Stimulated activated naive B cell treated with anti-CD40 and anti-IgM and Interleukin-4, amounts not matched to agents 10 μg/mL and 1 μg/mL and 100 μg/mL, for 72 hours (primary cell): ENCODE measurements at places on chromosomes 7 and 10.
A peak's percentile ranks its signal among the peaks of the same experiment; 100 is the strongest.

- no peak for DNase-seq
Measured at GRCh38 chr10:31730776-31731175, 197.9 kb downstream of the ARHGAP12 start.

GRCh38 chr10:72062382-72062781 lies 26.0 kb downstream of the SPOCK2 start:
- no peak for DNase-seq

- DNase-seq: no peak
Measured at GRCh38 chr7:75961218-75961617, 33.2 kb downstream of the TMEM120A start.

DNA sequence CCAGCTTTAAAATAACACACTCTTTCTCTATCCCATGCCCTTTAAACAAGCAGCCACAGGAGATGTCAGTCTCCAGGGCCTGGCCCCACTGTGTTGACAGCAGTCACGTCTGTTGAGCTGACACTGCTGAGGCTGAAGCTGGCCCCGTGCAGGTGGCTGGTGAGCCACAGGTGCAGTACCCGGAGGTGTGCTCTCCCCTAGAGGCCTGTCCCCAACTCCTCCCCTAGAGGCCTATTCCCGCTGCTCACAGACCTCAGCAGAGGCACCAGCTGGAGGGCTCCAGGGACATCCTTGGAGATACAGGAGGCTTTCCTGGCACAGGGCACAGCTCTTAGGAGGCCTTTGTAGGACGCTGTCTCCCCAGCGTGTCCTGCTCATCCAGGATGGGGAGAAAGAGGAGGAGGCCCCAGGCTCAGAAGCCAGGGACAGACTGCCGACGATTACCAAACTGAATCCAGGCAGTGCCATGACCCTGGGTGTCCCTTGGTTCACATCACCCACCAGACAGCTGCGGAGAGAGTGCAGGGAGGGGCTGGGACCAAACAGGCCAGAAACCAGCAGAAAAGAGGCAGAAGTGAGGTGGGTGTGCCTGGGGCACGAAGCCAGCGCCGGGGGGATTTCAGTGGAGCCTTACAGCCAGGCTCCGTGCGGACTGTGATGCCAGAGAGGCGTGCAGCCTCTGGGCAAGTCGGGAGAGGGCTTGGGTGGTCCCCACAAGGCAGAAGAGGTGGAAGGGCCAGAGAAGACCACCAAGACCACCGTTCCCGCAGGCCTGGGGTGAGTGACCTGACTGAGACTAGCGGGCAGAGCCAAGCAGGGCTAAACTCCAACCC lies 18.5 kb upstream of the TTYH3 start:
- no peak for DNase-seq

GRCh38 chr7:156378806-156379205 lies 261.8 kb upstream of the RNF32 start:
- no peak for DNase-seq

DNA sequence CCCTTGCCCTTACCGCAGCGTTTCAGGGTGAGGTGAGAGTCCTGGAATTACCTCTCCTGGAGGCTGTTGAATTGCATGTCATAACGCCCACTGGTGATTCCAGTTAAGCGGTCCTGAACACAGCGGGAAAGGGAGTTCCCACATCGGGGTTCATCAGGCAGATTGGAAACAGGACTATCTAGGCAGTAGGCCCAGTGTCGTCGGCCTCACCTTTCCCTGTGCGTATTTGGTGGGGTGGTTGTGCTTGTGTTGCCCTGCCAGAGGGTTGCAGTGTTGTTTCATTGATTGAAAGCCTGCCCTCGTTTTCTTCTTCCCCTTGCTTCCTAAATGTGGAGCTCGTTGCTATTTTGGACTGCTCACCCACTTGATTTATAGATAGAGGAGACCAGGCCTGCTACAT lies 10.6 kb upstream of the SUN1 start:
- DNase-seq: no peak

- DNase-seq: no peak
Measured at GRCh38 chr10:44618910-44619309, 234.0 kb upstream of the CXCL12 start.

DNA sequence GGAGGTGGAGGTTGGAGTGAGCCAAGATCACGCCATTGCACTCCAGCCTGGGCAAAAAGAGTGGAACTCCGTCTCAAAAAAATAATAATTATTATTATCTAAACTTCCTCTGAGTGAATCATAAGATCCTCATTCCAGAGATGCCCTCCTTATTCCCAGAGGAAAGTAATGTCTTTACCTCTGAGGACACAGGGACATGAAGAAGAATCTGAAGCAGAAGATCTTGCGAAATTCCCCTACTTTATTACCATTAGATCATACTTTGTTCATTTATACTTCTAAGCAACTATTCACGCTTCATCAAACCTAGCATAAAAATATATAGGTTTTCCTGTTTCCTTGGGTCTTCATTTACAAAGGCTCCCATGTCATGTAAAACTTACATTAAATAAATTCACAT lies 143.1 kb downstream of the ETV1 start:
- DNase-seq: no peak

DNA sequence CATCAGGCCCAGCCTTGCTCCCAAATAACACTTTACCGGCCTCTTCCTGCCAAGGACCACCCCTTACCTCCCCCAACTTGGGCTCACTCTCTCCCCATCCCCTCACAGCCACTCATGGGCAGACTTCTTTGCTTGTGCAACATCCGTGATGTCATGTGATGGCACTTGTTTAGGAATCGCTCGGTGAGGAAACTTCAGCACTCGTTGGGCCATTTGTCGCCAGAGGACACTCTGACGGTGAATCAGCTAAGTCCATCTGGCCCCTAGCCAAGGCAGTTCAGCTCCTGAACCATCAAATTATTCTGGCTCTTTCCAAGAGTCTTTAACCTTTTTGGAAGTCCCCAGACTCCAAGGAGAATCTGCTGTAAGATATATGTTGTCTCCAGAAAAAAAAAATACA lies 19.2 kb downstream of the BTBD16 start:
- no peak for DNase-seq

- peak; percentile 17 for DNase-seq
Measured at GRCh38 chr7:144834641-144835144, 1.2 kb downstream of the TPK1 start.

- no peak for DNase-seq
Measured at GRCh38 chr10:114550756-114551635, 107.1 kb downstream of the ABLIM1 start.

DNA sequence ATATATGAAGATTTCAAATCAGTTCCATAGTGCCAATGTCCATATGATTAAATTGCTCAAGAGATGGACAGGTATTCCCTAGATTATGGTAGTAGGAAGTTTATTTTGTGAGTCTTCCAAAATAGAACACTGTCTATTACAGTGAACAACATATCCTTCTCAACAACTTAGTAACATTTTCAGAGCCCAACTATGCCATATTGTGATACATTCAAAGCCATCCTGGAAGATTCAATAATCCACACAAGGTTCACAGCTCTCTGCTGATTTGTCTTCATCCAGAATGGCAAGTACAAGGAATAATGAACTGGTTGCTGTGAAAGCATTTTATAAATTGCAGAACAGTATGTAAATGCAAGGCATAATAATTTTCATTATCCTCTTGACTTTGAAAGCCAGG lies 213.9 kb downstream of the CHRM2 start:
- no peak for DNase-seq

- no peak for DNase-seq
Measured at GRCh38 chr7:136555933-136556332, 312.5 kb upstream of the CHRM2 start.

DNA sequence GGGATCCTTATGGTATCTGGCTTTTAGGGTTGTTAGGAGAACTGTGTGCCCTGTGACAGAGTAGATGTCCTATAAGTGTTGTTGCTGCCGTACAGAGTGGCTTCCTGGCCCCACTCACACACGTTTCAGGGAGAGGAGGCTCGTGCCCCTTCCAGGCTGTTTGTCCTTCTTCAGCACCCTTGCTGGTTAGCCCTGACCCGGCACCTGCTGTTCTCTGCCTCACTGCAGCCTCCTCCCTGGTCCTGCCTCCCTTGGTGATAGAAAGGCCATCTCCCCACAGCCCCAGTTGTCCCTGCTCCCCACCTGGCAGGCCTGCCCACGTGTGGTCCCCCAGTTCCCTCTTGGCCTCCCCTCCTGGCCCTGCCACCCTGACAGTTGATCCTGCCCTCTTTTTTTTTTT lies 2.3 kb downstream of the CLIP2 start:
- DNase-seq: no peak

DNA sequence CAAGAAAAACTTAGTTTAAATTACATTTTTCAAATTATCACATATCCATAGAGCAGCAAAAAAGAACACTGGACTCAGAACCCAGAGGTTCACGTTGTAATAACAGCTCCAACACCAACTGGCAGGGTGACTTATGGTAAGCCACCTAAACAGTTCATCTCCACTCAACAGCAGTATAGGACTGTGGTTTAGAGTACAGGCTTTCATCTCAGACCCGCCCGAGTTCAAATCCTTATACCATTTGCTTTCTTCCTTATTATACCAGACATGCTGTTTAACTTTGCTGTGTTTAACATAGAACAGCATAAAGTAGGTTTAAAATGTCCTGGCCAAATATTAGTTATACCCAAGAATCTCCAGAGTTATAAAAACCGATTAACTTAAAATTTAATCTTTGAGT lies 97.9 kb downstream of the ARHGAP21 start:
- DNase-seq: no peak

DNA sequence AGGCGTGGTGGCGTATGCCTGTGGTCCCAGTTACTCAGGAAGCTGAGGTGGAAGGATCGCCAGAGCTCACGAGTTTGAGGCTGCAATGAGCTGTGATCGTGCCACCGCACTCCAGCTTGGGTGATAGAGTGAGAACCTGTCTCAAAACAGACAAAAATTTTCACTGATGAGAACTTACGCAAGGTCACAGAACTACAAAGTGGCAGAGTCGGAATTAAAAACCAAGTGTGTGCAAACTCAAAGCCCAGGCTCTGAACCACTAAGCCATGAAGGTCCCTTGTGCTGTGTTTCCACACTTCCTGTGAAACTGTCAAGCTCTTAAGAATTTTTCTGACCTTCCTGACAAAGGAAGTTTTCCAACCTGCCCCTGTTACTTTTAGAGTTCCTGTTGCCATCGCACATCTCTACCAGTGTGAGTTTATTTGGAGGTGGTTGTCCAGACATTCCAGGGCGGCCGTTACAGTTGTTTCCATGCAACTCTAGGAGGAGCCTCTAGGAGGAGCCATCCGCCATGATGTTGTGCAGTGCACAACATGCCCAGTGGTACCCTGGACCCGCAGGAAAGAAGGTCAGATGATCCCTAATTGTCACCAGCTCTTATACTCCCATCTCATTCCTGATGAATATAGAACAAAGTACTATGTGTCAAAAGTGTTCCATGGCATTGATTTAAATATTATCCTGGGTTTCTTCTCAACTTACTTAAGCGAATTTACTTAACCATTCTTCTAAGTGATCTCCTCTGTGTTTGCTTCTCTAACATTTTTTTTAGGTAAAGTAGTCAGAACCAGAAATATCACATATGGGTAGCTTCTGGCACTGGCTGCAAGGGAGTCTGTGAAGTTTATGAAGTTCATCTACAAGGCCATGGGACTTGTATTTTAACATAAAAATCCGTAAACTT lies 49.0 kb upstream of the LYZL1 start:
- DNase-seq: no peak

DNA sequence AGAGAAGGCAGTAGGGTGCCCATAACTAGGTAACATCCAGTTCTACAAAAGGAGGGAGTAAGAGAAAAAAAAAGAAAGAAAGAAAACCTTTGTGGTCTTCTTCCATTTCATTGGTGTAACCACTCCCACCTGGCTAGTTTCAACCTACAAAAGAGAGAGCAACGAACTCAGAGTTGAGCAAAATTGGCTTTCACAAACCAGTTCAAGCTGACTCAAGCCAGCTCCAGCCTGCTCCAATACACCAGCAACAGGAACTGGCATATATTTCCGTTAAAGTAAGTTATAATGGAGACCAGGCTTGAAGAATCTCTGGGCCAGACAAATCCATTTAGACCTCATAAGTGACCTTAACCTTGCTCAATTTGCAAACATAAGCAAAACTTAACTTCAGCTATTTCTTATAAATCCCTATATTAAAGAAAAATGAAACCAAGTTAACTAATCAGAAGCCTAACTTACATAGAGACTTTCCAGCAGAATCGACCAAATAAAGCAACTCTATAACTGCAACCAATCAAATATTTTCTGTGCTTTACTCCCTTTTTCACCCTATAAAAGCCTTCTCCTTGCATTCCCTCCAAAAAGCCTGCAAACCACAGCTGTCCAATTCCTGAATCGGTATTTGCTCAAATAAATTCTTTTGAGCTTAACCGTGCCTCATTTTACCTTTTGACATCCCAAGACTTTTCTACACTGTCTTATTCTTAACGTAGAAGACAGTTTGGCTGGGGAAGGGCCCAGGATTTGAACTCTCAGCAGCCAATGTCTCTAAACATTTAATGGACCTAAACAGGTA lies 10.1 kb downstream of the ANKRD22 start:
- DNase-seq: no peak

GRCh38 chr10:78576276-78576675 lies 492.5 kb upstream of the ZMIZ1 start:
- DNase-seq: no peak

DNA sequence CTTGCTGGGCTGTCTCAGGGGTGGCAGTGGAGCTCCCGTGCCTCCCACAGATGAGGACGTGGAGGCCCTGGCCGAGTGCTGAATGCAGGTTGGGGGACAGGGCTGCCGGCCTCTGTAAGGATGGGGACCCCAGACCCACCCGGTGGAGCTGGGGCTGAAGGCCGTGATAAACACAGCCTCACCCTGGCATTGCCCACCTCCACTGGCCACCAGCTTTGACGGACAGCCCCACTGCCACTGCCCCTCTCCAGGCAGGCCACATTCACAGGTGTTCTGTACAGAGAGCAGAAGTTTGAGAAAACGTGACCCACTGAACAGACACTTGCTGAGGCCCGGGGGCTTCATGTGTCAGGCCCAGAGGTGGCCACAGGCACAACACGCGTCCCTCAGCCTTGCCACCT lies 126.2 kb downstream of the LHPP start:
- DNase-seq: peak; percentile 56

DNA sequence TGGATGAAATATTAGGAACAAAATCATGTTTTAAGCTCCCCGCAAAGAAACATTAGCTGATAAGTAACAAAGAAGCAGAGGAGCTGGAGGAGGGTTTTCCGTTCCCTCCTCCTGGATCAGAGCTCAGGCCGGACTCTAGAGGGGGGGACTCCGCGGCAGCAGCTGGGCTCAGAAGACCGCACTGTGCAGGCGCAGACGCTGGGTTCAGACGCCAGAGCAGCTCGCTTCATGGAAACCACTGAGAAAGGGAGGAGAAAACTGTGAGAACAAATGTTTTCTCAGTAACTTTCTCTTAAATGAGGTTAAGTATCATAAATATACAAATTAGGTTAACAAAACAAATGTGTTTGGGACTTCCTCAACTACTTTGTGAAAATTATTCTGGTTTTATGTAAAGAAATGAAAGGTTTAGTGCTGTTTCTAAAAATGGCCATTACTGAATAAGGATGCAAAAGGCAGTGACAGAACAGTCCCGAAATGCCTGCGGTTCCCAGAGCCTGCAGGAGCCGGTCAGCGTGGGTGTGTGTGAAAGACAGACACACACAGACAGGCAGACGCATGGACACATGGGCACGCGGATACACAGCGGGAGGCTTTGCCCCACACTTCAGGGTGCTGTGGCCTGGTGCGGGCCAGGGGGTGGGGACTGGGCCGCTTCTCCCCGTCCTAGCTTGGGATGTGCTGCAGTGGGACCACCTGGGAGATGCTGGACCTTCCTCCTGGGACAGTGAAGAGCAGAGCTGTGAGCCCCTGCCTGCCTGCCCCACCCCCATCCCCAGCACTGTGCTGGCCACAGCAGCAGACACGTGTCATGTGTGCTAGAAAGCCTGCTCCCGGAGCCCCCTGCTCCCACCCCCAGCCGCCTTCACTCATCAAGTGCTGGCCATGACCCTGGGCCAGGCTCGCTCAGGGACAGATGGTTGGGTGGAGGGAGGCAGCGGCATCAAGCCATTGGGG lies 20.3 kb upstream of the ADGRA1 start:
- no peak for DNase-seq
